ENCODE measurements at places on chromosomes 16 and 17. TPM values are rescaled to one million over a fixed set of nuclear protein-coding genes. Genes with fewer than 3 reads are reported as not detected.

GRCh38 chr17:1908699-1909309 is 79.0 kb downstream of the RPA1 start:
- DNase-seq = peak; percentile 65

The PERCC1 gene
- not detected for total RNA-seq

The SLC12A3 gene
- not detected for total RNA-seq

The HOXB1 gene
- total RNA-seq = not detected

The CHP2 gene
- total RNA-seq = not detected

The CCL14 gene
- total RNA-seq = 22.8 TPM

GRCh38 chr16:27355610-27356009 is 41.8 kb downstream of the IL4R start:
- peak; percentile 82 for DNase-seq

The OR1A1 gene
- total RNA-seq = not detected

The VPS35L gene
- total RNA-seq = 31.5 TPM

- DNase-seq = peak; percentile 53
These were observed 105.0 kb downstream of the ZNF778 start for GRCh38 chr16:89322321-89323119.

The CHD3 gene
- total RNA-seq = 31.2 TPM

The HOXB8 gene
- not detected for total RNA-seq

The OR2C1 gene
- total RNA-seq = not detected

The ATP2A1 gene
- 0.48 TPM for total RNA-seq

The FBXL20 gene
- 11.8 TPM for total RNA-seq

The PYY gene
- not detected for total RNA-seq

DNA sequence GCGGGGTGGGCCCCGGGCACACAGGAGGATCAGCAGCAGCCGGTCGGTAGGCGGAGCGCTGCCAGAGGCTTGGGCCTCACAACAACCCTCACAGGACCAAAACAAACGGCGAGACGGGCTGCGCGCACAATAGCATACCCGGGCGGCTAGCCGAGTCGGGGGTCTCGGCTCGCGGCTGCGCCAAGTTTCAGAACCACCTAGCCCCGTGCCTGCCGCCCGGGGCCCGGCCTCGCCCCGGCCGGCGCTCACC is 732 bp downstream of the ULK2 start:
- DNase-seq = peak; percentile 89

The APOBR gene
- total RNA-seq = 1.0 TPM

- DNase-seq = no peak
These were observed 1728.3 kb downstream of the TP53TG3F start for GRCh38 chr16:35187665-35188225.

DNA sequence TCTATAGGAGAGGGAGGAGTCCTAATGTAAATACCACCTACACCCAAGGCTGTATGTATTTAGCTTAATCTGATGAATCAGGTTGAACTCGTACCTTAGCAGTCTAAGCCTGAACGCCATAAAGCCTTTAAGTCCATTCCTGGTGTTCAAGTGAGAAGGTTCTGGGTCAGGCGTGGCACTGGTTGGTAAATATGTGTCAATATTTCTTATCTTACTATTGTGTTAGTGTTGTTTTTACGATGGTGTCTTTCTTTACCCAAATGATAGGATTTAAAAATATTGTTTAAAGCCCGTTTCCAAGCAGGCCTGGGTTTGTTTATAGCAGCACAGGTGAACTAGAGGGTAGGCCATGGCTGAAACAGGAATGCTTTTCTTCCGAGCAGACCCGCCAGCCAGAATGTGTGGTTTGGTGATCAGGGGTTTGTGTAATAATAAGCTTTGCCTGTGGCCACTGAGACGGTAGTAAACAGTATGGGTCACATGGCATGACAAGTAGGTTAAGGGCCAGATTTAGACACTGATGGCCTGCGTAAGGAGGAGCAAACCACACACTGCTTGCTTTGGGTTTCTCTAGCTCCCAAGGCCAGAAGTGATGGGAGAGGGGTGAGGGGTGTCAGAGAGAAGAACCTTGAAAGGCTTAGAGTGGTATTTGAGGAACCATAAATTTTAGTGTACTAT is 3.3 kb downstream of the TMEM94 start:
- no peak for DNase-seq

GRCh38 chr17:82213251-82214011 is 789 bp upstream of the CCDC57 start:
- no peak for DNase-seq

The NLRC5 gene
- total RNA-seq = 9.9 TPM

DNA sequence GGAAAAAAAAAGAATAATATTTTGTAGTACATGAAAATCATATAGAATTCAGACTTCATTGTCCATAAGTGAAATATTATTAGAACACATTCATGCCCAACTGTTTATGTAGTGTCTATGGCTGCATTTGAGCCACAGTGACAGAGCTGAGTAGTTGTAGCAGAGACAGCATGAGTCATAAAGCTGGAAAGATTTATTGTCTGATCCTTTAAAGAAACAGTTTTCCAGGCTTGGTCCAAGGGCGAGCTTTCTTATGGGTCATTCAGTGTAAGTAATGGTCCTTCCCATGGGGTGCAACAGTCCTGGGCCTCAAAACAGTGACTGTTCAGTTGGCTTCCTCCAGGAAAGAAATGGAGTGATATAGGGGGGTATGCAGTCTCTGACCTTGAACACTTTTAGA is 260.2 kb downstream of the HS3ST4 start:
- no peak for DNase-seq

GRCh38 chr16:66382966-66383299 is 16.4 kb downstream of the CDH5 start:
- DNase-seq = no peak

- no peak for DNase-seq
These were observed 1067.9 kb upstream of the EEF2KMT start for GRCh38 chr16:6165330-6165979.

GRCh38 chr17:67557921-67558320 is 159.8 kb upstream of the NOL11 start:
- no peak for DNase-seq

The TBC1D28 gene
- total RNA-seq = not detected

DNA sequence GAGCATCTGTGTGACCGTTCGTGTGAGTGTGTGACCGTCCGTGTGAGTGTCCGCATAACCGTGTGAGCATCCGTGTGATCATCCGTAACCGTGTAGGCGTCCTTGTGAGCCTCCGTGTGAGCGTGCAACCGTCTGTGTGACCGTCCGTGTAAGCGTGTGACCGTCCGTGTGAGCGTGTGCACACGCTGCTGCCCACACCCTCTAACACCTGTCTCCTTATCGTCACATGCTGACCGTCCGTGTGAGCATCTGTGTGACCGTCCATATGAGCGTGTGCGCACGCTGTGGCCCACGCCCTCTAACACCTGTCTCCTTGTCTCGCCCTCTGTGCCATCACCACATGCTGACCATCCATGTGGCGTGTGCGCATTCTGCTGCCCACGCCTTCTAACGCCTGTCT is 31.1 kb downstream of the NME3 start:
- DNase-seq = no peak

- no peak for DNase-seq
These were observed 3.1 kb upstream of the MMP2 start for GRCh38 chr16:55475919-55476318.

DNA sequence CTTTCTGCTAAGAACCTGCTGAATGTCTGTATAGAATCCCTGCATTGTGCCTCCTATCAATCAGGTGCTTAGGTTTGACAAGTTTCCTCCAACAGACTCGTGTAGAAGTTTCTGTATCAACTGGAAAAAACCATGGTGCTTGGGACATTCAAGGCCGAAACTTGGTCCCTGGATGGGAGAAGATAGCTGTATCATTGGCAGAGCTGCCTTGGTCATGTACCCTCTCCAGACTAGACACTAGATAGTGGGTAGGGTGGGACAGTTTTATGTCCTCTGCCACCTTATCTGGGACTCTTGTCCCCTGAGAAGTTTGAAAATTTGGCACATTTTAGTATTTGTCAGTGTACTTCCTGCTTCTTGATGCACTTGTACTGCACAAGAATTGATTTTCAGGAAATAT is 520.8 kb downstream of the WWOX start:
- no peak for DNase-seq

- DNase-seq = no peak
These were observed 17.1 kb upstream of the ATP6V0A1 start for GRCh38 chr17:42441371-42442195.

- DNase-seq = no peak
These were observed 68.6 kb downstream of the HAPSTR1 start for GRCh38 chr16:9159839-9160550.

DNA sequence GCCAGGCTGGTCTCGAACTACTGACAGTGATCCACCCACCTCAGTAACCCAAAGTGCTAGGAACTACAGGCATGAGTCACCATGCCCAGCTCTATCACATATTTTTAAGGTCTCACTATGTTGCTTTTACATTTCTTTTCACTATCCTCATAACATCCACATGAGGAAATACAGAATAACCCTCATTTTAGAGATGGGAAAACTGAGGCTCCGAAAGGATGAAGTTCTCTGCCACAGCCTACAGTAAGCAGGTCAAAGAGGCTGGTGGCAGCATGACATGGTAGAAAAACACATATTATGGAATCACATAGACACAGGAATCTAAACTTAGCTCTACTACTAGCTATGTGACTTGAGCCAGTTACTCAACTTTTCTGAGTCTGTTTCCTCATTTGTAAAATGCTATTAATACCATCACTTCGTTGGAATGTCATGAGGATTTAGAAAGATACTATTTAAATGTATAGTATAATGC is 32.2 kb downstream of the APPBP2 start:
- DNase-seq = no peak

DNA sequence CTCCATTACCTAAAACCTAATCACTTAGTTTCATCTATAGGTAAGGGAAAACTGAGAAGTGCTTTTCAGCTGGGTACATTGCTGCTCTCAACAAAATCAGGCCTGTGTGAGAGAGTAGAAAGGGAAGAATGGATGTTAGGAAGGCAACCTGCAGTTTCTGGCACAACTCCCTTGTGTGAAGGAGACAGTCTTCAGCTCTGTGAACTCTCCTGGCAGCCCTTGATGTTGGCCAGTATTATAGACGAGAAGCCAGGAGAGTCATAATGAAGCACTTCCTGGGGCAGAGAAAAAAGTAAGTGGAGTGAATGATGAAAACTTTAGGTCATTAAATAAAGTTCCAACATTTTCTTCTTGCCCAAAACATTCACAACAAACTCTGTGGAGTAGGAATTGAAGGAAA is 260.1 kb downstream of the IRX3 start:
- no peak for DNase-seq

DNA sequence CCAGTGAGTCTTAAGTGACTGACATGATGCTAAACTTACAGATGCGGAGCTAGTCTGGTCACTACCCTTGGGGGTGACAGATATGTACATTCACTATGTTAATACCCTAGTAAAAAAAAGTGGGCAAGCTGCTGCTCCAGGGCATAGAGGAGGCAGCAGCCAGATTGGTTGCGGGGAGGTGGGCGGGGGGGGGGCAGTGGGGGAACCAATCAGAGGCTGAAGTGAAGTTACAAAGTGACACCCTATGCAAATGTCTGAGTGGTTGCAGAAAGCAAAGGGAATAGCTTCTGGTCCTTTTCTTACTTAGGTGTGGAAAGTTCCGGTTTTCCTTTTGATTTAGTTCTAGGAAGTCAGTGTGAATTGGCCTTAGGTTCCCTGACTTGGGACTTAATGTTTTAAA is 12.1 kb downstream of the NDEL1 start:
- no peak for DNase-seq

GRCh38 chr16:67013233-67013822 is 15.6 kb upstream of the CBFB start:
- peak; percentile 75 for DNase-seq
